ENCODE measurements at places on chromosomes 16 and 17.

- DNase-seq: no peak
Measured at GRCh38 chr17:82788206-82789001, 36.5 kb downstream of the TBCD start.

- no peak for DNase-seq
Measured at GRCh38 chr16:15571557-15571956, 71.4 kb downstream of the MARF1 start.

GRCh38 chr17:5055543-5055942 lies 20.3 kb upstream of the SLC52A1 start:
- DNase-seq: no peak

- DNase-seq: no peak
Measured at GRCh38 chr17:31136319-31136718, 41.5 kb downstream of the NF1 start.

- DNase-seq: no peak
Measured at GRCh38 chr17:39759204-39759603, 21.5 kb downstream of the GRB7 start.

- no peak for DNase-seq
Measured at GRCh38 chr17:75094871-75095399, 7.2 kb downstream of the SLC16A5 start.

DNA sequence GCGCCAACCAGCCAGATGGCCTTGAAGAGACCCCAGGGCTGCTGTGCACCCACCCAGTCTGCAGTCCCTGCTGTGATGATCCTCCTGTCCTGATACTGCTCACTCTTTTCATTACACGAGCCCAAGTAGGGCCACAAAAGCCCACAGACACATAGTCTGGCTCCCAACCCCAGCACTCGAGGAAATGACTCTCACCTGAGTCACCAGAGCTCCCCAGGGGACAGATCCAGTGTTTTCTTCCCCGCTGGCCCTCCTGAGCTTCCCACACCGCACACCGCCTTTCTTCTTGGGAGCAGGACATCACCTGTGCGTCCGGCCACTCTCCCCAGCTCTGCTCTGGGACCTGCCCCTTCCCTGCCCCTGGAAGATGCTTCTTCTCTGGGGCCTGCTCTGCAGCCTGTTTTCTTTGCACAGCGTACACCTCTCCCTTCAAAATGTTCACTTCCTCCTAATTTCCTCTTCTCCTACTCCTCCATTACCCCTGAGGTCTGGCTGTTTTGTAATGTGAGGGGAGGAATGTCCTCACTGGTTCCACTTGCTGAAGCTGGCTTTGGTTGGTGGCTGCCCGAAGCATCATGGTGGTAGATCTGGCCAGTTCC lies 2.0 kb upstream of the SCN4A start:
- DNase-seq: no peak

DNA sequence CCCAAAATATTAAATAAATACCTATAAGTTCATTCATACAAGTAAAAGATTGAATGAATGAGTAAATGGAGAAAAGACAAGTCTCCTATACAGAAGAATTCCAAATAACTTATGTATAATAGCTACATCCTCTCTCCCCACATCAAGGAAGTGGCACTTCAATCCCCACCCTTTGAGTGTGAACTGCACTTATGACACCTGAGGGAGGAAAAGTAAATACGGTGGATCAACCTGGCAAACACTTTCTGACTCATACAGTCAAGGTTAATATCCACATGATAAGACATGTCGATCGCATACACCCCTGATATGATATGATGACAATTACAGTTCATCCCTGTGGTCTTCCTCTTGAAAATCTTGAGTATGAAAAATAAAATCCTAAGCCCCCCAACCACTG lies 18.0 kb downstream of the SLFN12L start:
- DNase-seq: no peak

- DNase-seq: no peak
Measured at GRCh38 chr17:57614742-57615141, 130.4 kb downstream of the CCDC182 start.

GRCh38 chr16:62676306-62676705 lies 640.1 kb upstream of the CDH8 start:
- no peak for DNase-seq

DNA sequence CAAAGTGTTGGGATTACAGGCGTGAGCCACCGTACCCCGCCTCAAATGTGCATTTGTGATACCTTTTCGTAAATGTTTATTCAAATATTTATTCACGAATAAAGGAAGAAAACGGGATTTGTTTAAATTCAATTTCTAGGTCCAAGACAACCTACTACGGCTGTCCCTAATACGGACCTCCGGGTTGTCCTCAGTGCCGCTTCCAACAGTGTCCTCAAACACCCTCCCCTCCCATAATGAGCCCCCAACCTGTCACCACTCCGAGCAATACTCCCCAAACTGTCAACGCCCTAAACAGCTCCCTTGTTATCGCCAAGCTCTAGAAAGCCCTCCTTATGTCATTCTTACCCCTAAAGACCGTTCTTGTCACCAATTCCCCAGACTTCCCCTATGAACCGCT lies 539 bp upstream of the GABARAPL2 start:
- DNase-seq: no peak

DNA sequence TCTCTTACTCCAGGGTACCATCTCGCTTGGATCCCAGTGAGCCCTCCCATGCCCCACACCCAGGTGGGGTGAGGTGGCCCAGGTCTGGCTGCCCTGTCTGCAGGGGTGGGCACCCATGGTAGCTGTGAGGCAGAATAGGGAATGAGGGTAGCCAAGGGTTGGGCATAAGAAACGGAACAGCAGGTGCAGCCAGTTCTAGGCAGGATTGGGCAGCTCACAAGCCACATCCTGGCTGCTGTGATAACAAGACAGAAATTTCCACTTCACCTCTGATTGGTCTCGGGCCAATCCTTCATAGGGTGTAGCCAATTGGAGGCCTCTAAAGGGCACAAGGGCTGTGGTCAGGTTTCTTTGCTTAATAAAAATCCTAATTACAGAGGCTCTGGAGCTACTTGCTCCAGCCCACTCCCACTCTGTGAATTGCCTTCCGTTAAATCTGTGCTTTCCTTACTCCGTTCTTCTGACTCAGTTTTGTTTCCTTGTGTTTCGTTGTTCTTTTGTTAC lies 1.5 kb upstream of the ARHGDIG start:
- DNase-seq: peak; percentile 2

- no peak for DNase-seq
Measured at GRCh38 chr17:80859002-80859941, 132.4 kb upstream of the CHMP6 start.

DNA sequence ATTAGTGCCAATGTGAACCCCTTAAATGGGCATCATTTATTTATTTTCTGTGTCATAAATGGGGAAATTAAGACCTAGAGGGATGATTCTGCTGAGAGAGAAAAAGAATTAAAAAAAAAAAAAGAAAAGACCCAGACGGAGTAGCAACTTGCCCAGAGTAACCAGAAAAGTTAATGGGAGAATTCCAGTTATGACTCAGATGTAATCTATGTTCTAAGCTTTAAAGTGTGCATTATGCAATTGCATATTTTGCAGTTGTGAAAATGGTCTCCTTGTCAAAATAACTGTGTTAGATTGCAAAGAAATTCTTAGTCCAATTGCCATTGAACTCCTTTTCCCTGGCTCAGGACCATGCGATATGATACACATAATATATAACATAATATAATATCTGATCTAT lies 38.6 kb upstream of the TBX2 start:
- no peak for DNase-seq

- no peak for DNase-seq
Measured at GRCh38 chr17:80337195-80337895, 76.7 kb downstream of the RNF213 start.

GRCh38 chr17:35934760-35935159 lies 4.2 kb upstream of the RDM1 start:
- DNase-seq: no peak

DNA sequence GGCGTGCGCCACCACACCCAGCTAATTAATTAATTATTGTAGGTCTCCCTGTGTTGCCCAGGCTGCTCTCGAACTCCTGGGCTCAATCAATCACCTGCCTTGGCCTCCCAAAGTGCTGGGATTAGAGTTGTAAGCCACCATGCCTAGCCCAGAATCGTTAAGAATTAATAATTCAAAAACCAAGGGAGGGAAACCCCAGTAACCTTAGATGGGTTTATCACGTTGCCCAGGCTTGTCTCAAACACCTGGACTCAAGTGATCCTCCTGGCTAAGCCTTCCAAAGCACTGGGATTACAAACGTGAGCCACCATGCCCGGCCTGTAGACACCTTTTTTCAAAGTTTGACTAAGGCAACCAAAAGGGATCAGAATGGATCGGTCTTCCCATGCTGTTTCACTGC lies 21.6 kb downstream of the CD300LF start:
- DNase-seq: no peak

DNA sequence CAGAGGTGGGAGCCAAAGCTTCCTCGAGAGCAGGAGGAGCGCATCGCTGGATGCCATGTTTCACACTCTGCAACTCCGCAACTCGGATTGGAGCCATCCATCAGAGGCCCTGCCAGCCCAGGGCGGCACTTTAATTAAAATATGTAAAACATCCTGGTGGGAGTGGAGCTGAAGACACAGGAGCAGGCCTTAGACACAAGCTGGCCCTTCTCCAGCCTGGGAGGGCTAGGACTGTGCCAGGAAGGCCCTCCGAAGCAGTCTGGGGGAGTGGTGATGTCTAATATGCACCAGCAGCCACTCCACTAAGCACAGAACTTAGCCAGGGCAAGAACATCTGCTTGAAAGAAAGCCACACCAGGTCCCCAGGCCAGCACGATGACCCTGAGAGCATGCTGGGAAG lies 5.8 kb upstream of the CCDC182 start:
- no peak for DNase-seq

- DNase-seq: no peak
Measured at GRCh38 chr16:49275050-49275730, 6.4 kb downstream of the CBLN1 start.

GRCh38 chr16:53219795-53220454 lies 165.1 kb downstream of the CHD9 start:
- DNase-seq: peak; percentile 67
